Esophagus muscularis mucosa (tissue), 4 donors: ENCODE measurements at places on chromosomes 7 and 10. TPM values are rescaled to one million over a fixed set of nuclear protein-coding genes. Genes with fewer than 3 reads are reported as not detected.

MYO1G gene
- total RNA-seq = 6.8 TPM

OR9A2 gene
- not detected for total RNA-seq

EBLN1 gene
- total RNA-seq = not detected

REPIN1 gene
- total RNA-seq = 143 TPM

FXYD4 gene
- total RNA-seq = not detected

NODAL gene
- not detected for total RNA-seq

FAM25G gene
- not detected for total RNA-seq

TSPAN33 gene
- 5.0 TPM for total RNA-seq

CACNA2D1 gene
- 60.0 TPM for total RNA-seq

GRCh38 chr7:5423976-5424748 is 528 bp upstream of the TNRC18 start:
- peak; percentile 100 for DNase-seq
- H3K4me1 ChIP-seq = peaks cover 31% of the 10 kb centered on the region
- peak overlapping the region; percentile 100 for H3K27ac ChIP-seq
- no peaks in the 10 kb centered on the region for H3K27me3 ChIP-seq
- no peaks in the 10 kb centered on the region for H3K36me3 ChIP-seq

- H3K4me1 ChIP-seq = no peaks in the 10 kb centered on the region
- H3K4me3 ChIP-seq = peak overlapping the region; percentile 18
- no peak overlapping the region for H3K27ac ChIP-seq
- no peak for DNase-seq
These were observed 27.8 kb downstream of the MRC1 start for GRCh38 chr10:17836942-17837341.

DNA sequence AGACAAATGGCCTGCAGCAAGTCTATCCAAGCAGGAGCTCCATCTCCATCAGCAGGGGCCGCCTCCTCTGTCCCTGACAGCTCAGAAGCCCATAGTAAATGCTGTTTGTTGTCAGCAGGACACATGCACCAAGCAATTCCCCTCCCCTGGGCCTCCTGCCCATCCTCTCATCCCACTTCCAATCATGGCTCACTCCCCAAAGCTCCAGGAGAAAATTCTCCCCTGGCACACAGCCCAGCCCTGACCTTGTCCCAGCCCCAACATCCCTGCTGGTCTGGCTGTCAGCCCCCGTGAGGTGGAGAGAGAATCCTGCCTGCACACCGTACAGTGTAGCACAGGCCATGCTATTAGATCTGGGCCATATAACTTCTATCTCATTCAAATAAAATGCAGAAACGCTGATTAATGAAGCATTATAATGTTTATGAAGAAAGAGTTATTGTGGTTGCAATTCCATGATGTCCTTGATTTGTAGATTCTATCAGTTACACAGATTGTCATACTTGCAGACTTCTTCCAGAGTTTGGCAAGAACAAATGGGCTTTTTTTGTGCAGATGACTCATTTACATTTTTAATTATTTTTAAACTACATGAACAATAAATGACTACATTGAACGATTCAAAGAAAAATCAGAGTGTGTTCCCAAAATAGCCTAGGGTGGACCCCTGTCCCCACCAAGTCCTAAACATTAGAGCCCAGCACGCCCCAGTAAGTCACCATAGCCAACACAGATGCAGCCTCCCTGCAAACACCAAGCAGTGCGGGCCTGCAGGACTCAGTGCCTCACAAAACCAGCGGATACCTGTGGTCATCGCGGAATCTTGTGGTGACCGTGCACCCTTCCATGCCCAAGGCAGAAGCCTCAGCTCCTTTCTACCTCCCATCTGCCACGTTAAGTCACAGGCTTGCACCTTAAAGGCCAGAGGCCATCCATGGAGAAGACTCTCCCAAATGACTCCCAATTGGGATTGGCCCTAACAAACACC is 70.1 kb downstream of the COBL start:
- H3K27ac ChIP-seq = no peak overlapping the region
- H3K4me3 ChIP-seq = no peak overlapping the region
- H3K4me1 ChIP-seq = peaks cover 29% of the 10 kb centered on the region
- DNase-seq = no peak
- no peaks in the 10 kb centered on the region for H3K27me3 ChIP-seq

DNA sequence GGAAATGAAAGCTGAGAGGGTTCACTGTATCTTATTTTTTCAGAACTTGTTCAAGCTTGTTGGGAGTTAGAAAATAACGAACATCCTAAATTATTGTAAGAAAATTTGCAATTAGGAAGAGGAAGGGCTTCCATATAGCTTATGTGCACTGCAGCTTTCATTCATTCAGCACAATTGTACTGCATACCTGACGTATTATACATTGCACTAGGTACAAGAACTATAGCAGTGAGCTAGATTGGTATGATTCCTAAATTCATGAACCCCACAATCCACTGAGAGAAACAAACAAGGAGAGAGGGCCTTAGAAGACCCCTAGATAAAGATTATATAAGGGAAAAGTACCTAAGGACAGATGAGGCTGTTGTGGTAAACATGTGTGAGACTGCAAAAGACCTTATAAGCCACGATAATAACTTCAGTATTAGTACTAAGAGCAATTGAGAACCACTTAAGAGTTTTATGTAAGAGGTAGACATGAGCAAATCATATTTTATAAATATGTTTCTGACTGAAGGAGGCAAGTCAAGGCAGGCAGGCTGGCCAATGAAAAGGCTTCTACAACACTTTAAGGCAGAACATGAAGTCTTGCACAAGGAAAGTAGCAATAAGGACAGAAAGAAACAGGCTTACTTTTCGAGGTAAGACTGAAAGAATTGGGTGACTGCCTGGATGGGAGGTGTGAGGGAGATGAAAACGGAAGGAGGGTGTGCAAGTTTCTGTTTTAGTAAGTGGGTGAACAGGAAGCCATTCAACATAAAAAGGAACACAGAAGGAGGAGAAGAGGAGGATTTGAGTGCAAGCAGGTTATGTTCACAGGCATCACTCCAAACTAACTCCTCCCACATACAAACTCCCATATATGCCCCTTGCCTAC is 77.9 kb upstream of the LRRN3 start:
- DNase-seq = no peak
- H3K27ac ChIP-seq = no peak overlapping the region
- H3K4me1 ChIP-seq = no peaks in the 10 kb centered on the region
- no peaks in the 10 kb centered on the region for H3K36me3 ChIP-seq
- H3K4me3 ChIP-seq = no peak overlapping the region

DNA sequence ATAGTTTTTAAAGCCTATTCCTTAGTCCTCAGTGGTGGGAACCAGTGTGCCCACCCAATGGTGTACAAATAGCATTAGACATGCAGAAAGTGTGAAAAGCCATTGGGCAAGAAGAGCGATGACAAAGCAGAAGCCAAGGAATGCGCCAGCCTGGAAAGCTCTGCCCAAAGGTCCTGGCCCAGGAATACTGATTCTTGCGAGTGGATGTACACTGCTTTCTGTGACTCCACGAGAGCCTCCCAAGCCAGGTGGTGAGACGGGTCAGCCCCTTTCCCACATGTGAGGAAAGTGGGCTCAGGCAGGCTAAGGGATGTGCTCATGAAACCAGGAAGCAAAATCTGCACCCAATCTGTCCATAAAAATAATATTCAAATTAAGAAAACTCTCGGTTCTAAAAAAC is 106.6 kb downstream of the ADCY1 start:
- H3K4me3 ChIP-seq = no peak overlapping the region
- no peaks in the 10 kb centered on the region for H3K27me3 ChIP-seq
- no peaks in the 10 kb centered on the region for H3K36me3 ChIP-seq

DNA sequence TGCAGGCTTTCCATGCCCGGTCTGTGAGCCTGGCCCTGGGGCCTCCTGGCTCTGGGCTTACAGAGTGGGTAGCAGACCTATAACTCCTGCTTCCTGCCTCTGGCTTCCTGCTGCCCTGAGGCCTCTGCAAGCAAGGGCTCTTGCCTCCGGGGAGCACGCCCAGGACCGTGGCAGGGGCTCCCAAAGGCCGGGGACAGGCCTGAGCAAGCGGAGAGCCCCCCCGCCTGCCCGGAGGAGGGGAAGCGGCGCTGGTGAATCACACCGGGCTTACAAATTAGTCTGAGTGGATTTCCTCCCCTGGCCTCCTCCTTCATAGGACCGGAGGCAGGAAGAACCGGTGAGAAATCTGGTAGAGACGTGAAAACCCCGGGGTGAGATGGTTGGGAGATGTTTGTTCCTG is 1.5 kb upstream of the MYL10 start:
- H3K4me3 ChIP-seq = no peak overlapping the region
- peaks cover 3% of the 10 kb centered on the region for H3K4me1 ChIP-seq
- no peak overlapping the region for H3K27ac ChIP-seq
- no peak for DNase-seq
- H3K36me3 ChIP-seq = no peaks in the 10 kb centered on the region

DNA sequence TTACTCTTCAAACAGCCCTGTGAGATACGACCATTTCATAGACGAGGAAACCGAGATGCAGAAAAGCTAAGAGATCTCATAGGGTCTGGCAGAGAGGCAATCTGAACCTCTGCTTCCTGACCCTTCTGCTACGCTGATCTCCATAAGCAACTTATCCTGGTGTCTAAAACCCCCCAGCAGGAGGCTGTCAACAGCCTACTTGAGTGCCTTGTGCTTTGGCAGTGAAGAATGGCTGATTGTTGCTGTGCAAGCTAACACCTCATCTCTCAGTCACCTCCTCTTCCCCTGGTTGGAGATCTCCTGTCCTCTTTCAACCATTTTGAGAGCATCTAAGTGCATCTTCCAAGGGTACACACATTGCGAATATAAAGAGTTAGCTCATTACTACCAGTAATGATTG is 86.2 kb downstream of the AOAH start:
- H3K27me3 ChIP-seq = no peaks in the 10 kb centered on the region
- no peak overlapping the region for H3K27ac ChIP-seq
- DNase-seq = no peak
- no peak overlapping the region for H3K4me3 ChIP-seq
- no peaks in the 10 kb centered on the region for H3K4me1 ChIP-seq

- H3K27ac ChIP-seq = no peak overlapping the region
- peaks cover 34% of the 10 kb centered on the region for H3K4me1 ChIP-seq
- H3K27me3 ChIP-seq = no peaks in the 10 kb centered on the region
- DNase-seq = peak; percentile 45
- no peak overlapping the region for H3K4me3 ChIP-seq
These were observed 208.9 kb downstream of the TAX1BP1 start for GRCh38 chr7:27948861-27949260.

DNA sequence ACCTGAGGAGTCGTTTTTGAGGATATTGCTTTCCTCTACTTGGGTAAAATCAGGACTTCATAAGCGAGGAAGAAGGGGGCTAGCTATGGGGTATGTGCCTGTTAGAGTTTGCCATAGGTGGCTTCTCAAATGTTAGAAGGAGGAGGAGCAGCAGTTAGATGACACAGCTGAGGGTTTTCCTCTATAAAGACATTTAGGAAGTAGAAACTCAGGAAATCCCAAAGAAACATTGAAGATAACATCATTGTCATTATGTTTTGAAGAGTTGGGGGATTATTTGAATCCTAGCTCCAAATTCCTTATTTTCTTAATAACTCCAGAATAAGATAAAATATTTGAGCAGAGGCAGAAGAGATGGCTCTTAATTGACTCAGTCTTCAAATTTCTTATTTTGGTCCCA is 58.9 kb upstream of the CC2D2B start:
- no peaks in the 10 kb centered on the region for H3K36me3 ChIP-seq
- no peaks in the 10 kb centered on the region for H3K4me1 ChIP-seq
- no peak for DNase-seq
- no peaks in the 10 kb centered on the region for H3K27me3 ChIP-seq
- no peak overlapping the region for H3K4me3 ChIP-seq

- no peak for DNase-seq
- H3K27ac ChIP-seq = no peak overlapping the region
- H3K36me3 ChIP-seq = no peaks in the 10 kb centered on the region
- no peaks in the 10 kb centered on the region for H3K27me3 ChIP-seq
These were observed 176.5 kb downstream of the EBF3 start for GRCh38 chr10:129787557-129787956.

GRCh38 chr7:146937836-146938235 is 821.2 kb downstream of the CNTNAP2 start:
- H3K4me1 ChIP-seq = no peaks in the 10 kb centered on the region
- no peaks in the 10 kb centered on the region for H3K27me3 ChIP-seq
- no peak for DNase-seq
- H3K36me3 ChIP-seq = no peaks in the 10 kb centered on the region
- no peak overlapping the region for H3K4me3 ChIP-seq

DNA sequence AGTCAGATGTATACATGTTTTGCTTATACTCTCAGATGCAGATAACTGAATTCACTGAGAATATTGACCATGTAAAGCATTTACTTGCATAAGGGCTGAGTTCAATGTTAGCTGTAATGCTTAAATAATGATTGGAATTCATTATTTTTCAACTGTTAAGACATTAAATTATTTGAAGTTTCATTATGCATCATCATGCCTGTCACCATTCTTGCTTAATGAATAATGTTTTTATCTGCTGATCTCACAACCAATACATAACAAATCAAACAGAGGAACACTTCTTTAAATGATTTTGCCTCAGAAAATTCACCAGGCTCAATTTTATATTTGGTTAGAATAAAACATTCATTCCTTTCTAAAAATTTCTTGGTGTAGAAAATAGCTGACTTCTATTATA is 233.4 kb downstream of the GPR37 start:
- no peaks in the 10 kb centered on the region for H3K4me1 ChIP-seq
- H3K36me3 ChIP-seq = no peaks in the 10 kb centered on the region

GRCh38 chr10:8060010-8060703 is 5.7 kb downstream of the GATA3 start:
- H3K27ac ChIP-seq = no peak overlapping the region
- H3K4me3 ChIP-seq = no peak overlapping the region
- peaks cover 1% of the 10 kb centered on the region for H3K4me1 ChIP-seq
- no peak for DNase-seq

- peaks cover 33% of the 10 kb centered on the region for H3K4me1 ChIP-seq
- H3K4me3 ChIP-seq = no peak overlapping the region
- peak overlapping the region; percentile 29 for H3K27ac ChIP-seq
- H3K27me3 ChIP-seq = no peaks in the 10 kb centered on the region
These were observed 107.5 kb downstream of the TNS3 start for GRCh38 chr7:47474211-47474936.

GRCh38 chr7:142906643-142907042 is 21.1 kb upstream of the TRPV6 start:
- no peak overlapping the region for H3K4me3 ChIP-seq
- H3K4me1 ChIP-seq = no peaks in the 10 kb centered on the region
- H3K27ac ChIP-seq = no peak overlapping the region
- H3K27me3 ChIP-seq = no peaks in the 10 kb centered on the region
- no peaks in the 10 kb centered on the region for H3K36me3 ChIP-seq
